ENCODE measurements at places on chromosomes 13 and 19. TPM values are rescaled to one million over a fixed set of nuclear protein-coding genes. Genes with fewer than 3 reads are reported as not detected.

- no peak for DNase-seq
- H3K27ac ChIP-seq: no peak overlapping the region
- no peaks in the 10 kb centered on the region for H3K27me3 ChIP-seq
- no peaks in the 10 kb centered on the region for H3K36me3 ChIP-seq
These were observed 658.7 kb downstream of the SLITRK1 start for GRCh38 chr13:83223546-83223945.

DNA sequence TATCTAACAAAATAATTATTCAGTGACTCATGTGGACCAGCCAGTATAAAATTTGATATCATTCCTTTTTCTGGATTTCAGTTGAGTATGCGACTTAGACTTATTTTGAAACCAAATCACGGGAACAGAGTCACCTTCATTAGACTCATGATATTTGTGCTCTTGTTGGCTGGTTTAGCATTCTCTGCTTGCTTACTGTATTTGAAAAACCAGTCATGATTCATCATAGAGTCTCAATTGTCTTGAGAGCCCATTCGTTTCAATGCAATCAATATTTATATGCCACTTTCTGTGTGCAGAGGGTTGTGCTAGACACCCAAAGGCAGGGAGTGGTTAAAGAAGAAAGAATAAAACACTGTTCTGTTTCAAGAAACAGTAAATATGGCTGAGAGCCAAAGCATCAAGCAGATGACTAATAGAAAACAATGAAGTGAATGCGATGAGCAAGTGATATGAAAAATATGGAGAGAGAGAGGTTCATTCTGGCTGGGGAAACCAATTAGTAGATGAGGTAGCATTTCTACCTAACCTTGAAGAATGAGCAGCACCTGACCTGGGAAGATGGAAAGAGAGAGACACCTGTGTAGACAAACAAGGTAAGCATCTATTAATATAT lies 99.6 kb upstream of the MBNL2 start:
- DNase-seq: no peak
- no peak overlapping the region for H3K27ac ChIP-seq
- no peak overlapping the region for H3K4me3 ChIP-seq
- H3K27me3 ChIP-seq: no peaks in the 10 kb centered on the region
- H3K36me3 ChIP-seq: no peaks in the 10 kb centered on the region

DNA sequence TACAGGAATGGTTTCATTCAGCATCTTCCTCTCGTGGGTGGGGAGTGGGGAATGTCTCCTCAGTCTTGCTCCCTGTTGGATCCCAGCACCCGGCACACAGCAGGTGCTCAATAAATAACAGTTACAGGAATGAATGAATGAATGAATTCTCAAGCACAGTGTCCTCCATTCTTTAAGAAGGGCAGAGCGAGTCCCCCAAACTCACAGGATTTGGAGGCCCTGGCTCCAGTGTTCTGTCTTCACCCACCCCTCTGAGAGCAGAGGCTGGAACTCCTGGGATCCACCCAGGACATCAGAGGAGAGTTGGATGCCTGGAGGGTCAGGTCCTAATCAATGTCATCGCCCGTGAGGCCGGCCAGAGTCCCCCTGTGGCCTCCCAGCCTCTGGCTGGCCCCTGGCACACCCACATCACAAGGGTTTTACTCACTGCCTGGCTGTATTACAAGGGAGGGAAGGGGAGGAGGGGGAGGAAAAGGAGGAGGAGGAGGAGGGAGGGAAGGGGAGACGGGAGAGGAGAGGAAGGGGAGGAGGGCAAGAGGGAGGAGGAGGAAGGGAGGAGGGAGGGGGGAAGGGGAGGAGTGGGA lies 8.7 kb upstream of the CREB3L3 start:
- no peaks in the 10 kb centered on the region for H3K27me3 ChIP-seq
- no peak overlapping the region for H3K27ac ChIP-seq
- H3K4me1 ChIP-seq: no peaks in the 10 kb centered on the region
- H3K4me3 ChIP-seq: no peak overlapping the region

DNA sequence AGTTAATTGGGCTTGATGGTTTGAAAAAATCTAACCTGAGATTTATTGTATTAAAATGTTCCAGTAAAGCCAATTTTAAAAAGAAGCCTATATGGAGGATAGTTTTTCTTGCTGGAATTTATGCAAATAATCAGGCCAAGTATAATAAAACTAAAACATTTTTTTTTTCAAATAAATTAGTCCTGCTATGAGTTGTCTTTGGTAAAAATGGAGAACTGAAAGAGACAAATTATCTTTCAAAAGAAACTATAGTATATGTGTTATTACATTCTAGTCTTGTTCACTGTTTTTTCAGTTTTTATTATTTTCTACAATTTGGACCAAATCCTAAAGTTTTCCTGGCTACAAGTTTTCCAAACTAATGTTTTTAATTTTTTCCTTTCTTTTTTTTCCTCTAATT lies 468.9 kb downstream of the UQCRFS1 start:
- no peaks in the 10 kb centered on the region for H3K36me3 ChIP-seq
- no peaks in the 10 kb centered on the region for H3K4me1 ChIP-seq

- no peak overlapping the region for H3K4me3 ChIP-seq
- H3K27me3 ChIP-seq: no peaks in the 10 kb centered on the region
- DNase-seq: no peak
These were observed 4.6 kb downstream of the FAM187B start for GRCh38 chr19:35223862-35224505.

GRCh38 chr13:24270639-24271141 lies 38.7 kb upstream of the C1QTNF9 start:
- no peak for DNase-seq
- peak overlapping the region; percentile 79 for H3K27ac ChIP-seq
- H3K36me3 ChIP-seq: no peaks in the 10 kb centered on the region
- H3K27me3 ChIP-seq: no peaks in the 10 kb centered on the region

- H3K27me3 ChIP-seq: no peaks in the 10 kb centered on the region
- H3K36me3 ChIP-seq: no peaks in the 10 kb centered on the region
- peaks cover 13% of the 10 kb centered on the region for H3K4me1 ChIP-seq
- DNase-seq: no peak
- no peak overlapping the region for H3K4me3 ChIP-seq
These were observed 38.0 kb downstream of the KCTD4 start for GRCh38 chr13:45162821-45163220.

GRCh38 chr13:112842343-112842856 lies 126.6 kb upstream of the MCF2L start:
- peaks cover 21% of the 10 kb centered on the region for H3K4me1 ChIP-seq
- H3K27ac ChIP-seq: peak overlapping the region; percentile 47
- no peaks in the 10 kb centered on the region for H3K36me3 ChIP-seq
- peak overlapping the region; percentile 59 for H3K4me3 ChIP-seq
- no peaks in the 10 kb centered on the region for H3K27me3 ChIP-seq
- DNase-seq: no peak

GRCh38 chr13:46181840-46182490 lies at the start of gene LCP1:
LCP1 (minus strand) TSS chr13:46182177; CDS start chr13:46159662, 22,515 bp downstream.
- H3K27me3 ChIP-seq: no peaks in the 10 kb centered on the region
- no peak for DNase-seq
- no peak within 1 kb of the TSS for H3K27ac ChIP-seq

The ATP12A gene
- total RNA-seq: 0.14 TPM

DNA sequence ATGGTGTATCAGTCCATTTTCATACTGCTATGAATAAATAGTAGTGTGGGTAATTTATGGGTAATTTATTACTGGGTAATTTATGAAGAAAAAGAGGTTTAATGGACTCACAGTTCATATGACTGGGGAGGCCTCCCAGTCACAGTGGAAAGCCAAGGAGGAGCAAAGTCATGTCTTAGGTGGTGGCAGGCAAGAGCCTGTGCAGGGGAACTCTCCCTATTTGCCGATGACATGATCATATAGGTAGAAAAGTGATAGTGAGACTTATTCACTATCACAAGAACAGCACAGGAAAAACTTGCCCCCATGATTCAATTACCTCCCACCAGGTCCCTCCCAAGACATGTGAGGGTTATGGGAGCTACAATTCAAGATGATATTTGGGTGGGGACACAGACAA lies 1137.7 kb downstream of the UQCRFS1 start:
- H3K4me3 ChIP-seq: no peak overlapping the region
- H3K36me3 ChIP-seq: no peaks in the 10 kb centered on the region
- H3K27me3 ChIP-seq: no peaks in the 10 kb centered on the region
- no peaks in the 10 kb centered on the region for H3K4me1 ChIP-seq
- H3K27ac ChIP-seq: no peak overlapping the region

The LRG1 gene
- total RNA-seq: 0.41 TPM

- peaks cover 12% of the 10 kb centered on the region for H3K4me1 ChIP-seq
- H3K27me3 ChIP-seq: no peaks in the 10 kb centered on the region
- H3K4me3 ChIP-seq: no peak overlapping the region
- DNase-seq: no peak
- H3K36me3 ChIP-seq: no peaks in the 10 kb centered on the region
- no peak overlapping the region for H3K27ac ChIP-seq
These were observed 5.0 kb downstream of the TDRD3 start for GRCh38 chr13:60402022-60402421.

DNA sequence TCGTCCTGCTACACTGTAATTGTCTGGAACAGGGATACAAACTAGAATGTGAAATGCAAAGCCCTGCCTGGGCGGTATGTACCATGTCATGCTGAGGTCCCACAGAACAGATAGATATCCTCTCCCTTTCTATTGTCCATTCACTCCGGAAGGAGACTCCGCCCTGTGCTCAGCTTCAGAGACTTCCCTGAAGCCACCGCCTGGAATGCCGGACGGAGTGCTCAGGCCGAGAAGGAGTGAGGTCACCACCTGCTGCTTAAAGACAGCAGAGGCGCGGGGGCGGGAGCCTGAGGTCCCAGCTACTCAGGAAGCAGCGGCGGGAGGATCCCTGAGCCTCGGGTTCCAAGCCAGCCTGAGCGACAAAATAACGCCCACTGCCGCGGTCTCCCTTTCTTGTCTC lies 890 bp upstream of the ZNF611 start:
- peak overlapping the region; percentile 78 for H3K4me3 ChIP-seq
- H3K27ac ChIP-seq: peak overlapping the region; percentile 87
- DNase-seq: no peak
- peaks cover 20% of the 10 kb centered on the region for H3K4me1 ChIP-seq

DNA sequence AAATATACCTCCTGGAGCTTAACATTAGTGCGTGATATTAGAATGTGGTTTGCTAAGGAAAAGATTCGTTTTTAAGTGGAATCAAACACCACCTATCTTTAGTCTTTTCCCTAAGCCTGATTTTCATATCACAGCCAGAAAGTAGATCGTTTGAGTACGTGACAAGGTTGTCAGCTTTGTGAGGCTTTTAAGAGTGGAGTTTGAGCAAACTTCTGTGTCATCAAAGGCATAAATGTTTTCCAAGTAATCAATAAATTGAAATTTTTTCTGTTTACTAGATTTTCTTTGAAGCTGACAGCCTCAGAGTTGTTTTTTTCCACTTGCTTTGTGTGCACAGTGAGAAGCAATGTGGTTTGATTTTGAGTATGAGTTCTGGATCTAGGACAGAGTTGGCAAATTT lies 6.5 kb upstream of the ZNF331 start:
- no peak overlapping the region for H3K4me3 ChIP-seq
- no peak overlapping the region for H3K27ac ChIP-seq
- H3K27me3 ChIP-seq: no peaks in the 10 kb centered on the region
- no peak for DNase-seq
- no peaks in the 10 kb centered on the region for H3K36me3 ChIP-seq

DNA sequence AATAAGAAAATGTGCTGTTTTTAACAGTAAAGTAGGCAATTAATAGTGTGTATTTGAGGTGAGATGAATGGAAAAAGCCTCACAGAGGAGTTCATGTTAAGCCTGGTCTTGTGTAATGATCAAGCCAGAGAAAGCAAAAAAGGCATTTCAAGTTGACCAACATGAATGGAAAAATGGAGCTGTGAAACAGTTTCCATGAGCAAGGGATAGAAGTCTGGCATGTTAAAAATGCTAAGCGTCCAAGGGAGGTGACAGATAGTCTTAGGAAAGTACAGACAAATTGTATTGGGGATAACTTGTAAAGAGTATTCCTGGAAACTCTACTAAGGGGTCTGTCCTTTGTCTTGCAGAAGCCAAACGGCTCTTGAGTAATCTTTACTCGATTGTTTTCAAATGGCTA lies 506.8 kb upstream of the ATXN8OS start:
- no peaks in the 10 kb centered on the region for H3K36me3 ChIP-seq
- H3K27ac ChIP-seq: no peak overlapping the region
- no peaks in the 10 kb centered on the region for H3K27me3 ChIP-seq

DNA sequence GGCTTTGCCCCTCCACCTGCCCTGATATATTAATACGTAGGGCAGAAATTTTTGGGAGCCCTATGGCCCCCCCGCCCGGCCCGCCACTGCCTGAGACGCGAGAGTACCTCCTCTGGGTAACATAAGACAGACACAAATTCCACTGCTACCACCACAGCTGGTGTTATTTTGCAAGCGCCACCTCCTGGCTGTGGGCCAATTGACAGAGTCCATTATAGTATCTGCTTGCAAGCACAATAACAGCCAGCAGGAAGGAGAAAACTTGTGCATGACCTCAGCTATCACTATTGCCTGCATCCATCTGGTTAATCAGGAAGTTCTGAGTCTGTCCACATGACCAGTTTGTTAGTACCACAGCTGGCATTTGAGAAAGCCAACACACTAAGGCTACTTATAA lies 25.3 kb upstream of the OR10H2 start:
- H3K4me3 ChIP-seq: no peak overlapping the region
- no peak for DNase-seq
- no peaks in the 10 kb centered on the region for H3K4me1 ChIP-seq
- no peaks in the 10 kb centered on the region for H3K27me3 ChIP-seq
- H3K36me3 ChIP-seq: no peaks in the 10 kb centered on the region

DNA sequence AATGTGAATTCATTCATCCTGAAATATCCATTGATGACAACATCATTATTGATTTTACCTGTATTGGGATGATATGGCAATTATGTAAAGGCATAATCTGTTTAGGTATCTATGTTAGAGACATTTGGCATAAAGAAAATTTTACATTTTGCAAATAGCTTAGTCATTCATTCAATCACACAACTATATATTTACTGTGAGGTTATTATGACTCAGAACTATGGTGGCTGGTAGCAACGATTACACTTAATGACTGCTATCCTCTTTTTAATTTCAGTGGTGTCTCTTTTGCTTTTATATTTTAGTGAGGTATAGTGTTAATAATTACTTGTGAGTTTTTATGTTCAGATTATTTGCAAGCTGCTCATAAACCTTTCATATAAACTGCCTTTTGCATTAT lies 955.9 kb downstream of the SLITRK6 start:
- no peak overlapping the region for H3K4me3 ChIP-seq
- no peaks in the 10 kb centered on the region for H3K36me3 ChIP-seq
- no peaks in the 10 kb centered on the region for H3K27me3 ChIP-seq
- no peaks in the 10 kb centered on the region for H3K4me1 ChIP-seq
- DNase-seq: no peak

The COMMD6 gene
- 78.8 TPM for total RNA-seq

DNA sequence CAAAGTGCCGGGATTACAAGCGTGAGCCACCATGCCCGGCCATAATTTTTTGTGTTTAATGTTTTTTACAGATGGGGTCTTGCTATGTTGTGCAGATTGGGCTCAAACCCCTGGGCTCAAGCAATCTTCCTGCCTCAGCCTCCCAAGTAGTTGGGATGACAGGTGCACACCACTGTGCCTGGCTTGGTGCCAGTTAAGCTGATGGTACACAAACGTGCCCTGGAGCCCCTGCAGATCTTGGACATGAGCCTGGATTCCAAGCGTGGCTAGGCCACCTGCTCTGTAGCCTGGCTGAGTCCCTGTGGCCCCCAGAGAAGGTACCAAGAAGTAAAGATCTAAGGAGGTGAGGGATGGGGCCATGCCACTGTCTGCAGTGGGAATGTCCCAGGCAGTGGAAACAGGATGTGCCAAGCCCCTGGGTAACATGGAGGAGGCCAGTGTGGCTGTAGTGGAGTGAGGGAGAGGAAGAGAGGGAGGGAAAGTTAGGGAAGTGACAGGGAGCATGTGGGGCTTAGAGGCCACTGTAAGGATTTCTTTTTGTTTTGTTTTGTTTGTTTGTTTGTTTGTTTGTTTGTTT lies 7.0 kb downstream of the PRODH2 start:
- no peaks in the 10 kb centered on the region for H3K27me3 ChIP-seq
- H3K27ac ChIP-seq: no peak overlapping the region
- DNase-seq: no peak
